Activated CD8-positive, alpha-beta T cell treated with anti-CD3 and anti-CD28 coated beads, Interleukin-2, amount 10 ng/mL, durations not matched to agents 7 days and 5 days (primary cell): ENCODE measurements at places on chromosomes 5 and 9. TPM values are rescaled to one million over a fixed set of nuclear protein-coding genes. Genes with fewer than 3 reads are reported as not detected.

DNA sequence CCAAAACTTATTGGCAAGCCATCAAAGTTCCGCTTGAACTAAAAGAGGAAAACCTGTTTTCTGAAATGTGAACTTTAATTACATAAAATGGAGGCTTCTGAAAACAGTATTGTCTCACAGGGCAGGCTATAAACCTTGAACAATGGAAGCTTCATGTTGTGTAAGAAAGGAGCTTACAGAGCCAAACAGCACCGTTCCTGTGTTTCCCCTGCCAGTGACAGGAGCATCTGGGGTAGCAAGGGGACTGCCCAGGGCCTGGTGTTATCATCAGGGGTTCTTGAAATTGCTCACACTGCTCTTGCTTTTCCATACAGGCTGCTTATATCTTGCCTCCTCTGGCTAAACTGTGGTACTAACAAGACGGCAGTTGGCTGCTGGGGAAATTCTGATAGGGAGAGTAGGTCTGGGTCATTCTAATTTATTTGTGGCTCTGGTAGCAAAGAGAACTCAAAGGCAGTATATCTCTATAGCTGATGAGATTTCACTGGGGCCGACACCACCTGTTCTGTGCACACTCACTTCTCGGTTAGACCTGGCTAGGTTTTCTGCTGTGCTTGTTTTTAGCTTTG is 40.4 kb downstream of the BASP1 start:
- no peak overlapping the region for H3K4me3 ChIP-seq
- no peaks in the 10 kb centered on the region for H3K36me3 ChIP-seq
- DNase-seq: no peak

- no peak overlapping the region for H3K4me3 ChIP-seq
- H3K27me3 ChIP-seq: no peaks in the 10 kb centered on the region
These were observed 611.7 kb upstream of the FTMT start for GRCh38 chr5:121239951-121240350.

- H3K4me1 ChIP-seq: peaks cover 63% of the 10 kb centered on the region
- peak overlapping the region; percentile 65 for H3K27ac ChIP-seq
- peak overlapping the region; percentile 66 for H3K4me3 ChIP-seq
- no peaks in the 10 kb centered on the region for H3K27me3 ChIP-seq
These were observed 7.3 kb downstream of the GPBP1 start for GRCh38 chr5:57181154-57181553.

DNA sequence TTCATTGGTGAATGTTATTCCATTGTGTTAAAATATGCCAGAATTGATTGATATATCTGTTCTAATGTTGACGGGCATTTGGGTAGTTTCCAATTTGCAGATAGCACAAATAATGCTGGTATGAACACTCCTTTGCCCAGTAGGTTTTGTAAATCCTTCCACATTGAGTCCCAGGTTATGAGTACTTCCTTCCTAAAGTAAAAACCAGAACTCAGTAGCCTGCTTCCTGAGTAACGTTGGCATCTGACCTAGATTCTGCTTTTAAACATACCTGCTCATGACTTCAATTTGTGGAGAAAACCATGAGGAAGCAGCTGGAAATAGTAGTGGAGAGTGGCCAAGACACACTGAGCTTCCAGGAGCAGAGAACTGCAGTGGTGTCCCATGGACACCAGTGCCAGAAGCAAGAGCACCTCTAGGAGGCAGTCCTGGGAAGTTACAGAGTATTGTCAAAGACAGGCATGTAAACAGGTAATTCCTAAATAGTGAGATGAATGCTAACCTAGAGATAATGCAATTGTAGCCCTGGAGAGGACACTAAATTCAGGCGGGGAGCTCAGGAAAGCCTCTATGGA is 24.3 kb upstream of the RASGRF2 start:
- H3K36me3 ChIP-seq: no peaks in the 10 kb centered on the region
- H3K4me1 ChIP-seq: peaks cover 6% of the 10 kb centered on the region
- H3K4me3 ChIP-seq: no peak overlapping the region
- DNase-seq: no peak
- no peak overlapping the region for H3K27ac ChIP-seq

- H3K27ac ChIP-seq: no peak overlapping the region
- DNase-seq: no peak
- no peaks in the 10 kb centered on the region for H3K4me1 ChIP-seq
- peaks cover 7% of the 10 kb centered on the region for H3K27me3 ChIP-seq
These were observed 74.5 kb upstream of the PANK3 start for GRCh38 chr5:168653626-168654025.

The CDC26 gene
- total RNA-seq: 26.1 TPM

GRCh38 chr5:109739741-109740728 is 50.3 kb downstream of the MAN2A1 start:
- H3K27me3 ChIP-seq: no peaks in the 10 kb centered on the region
- peaks cover 34% of the 10 kb centered on the region for H3K36me3 ChIP-seq
- no peak overlapping the region for H3K4me3 ChIP-seq
- peak overlapping the region; percentile 25 for H3K27ac ChIP-seq
- H3K4me1 ChIP-seq: peaks cover 20% of the 10 kb centered on the region
- no peak for DNase-seq

The HTR4 gene
- total RNA-seq: not detected

GRCh38 chr9:4082948-4083347 is 216.9 kb downstream of the GLIS3 start:
- H3K4me3 ChIP-seq: no peak overlapping the region
- no peak overlapping the region for H3K27ac ChIP-seq
- no peaks in the 10 kb centered on the region for H3K36me3 ChIP-seq
- no peaks in the 10 kb centered on the region for H3K4me1 ChIP-seq
- H3K27me3 ChIP-seq: peaks cover 5% of the 10 kb centered on the region
- no peak for DNase-seq

- no peak for DNase-seq
- H3K27me3 ChIP-seq: no peaks in the 10 kb centered on the region
- peaks cover 28% of the 10 kb centered on the region for H3K4me1 ChIP-seq
- H3K36me3 ChIP-seq: peaks cover 58% of the 10 kb centered on the region
- H3K4me3 ChIP-seq: no peak overlapping the region
- peak overlapping the region; percentile 25 for H3K27ac ChIP-seq
These were observed 81.1 kb downstream of the SERINC5 start for GRCh38 chr5:80174790-80175189.

DNA sequence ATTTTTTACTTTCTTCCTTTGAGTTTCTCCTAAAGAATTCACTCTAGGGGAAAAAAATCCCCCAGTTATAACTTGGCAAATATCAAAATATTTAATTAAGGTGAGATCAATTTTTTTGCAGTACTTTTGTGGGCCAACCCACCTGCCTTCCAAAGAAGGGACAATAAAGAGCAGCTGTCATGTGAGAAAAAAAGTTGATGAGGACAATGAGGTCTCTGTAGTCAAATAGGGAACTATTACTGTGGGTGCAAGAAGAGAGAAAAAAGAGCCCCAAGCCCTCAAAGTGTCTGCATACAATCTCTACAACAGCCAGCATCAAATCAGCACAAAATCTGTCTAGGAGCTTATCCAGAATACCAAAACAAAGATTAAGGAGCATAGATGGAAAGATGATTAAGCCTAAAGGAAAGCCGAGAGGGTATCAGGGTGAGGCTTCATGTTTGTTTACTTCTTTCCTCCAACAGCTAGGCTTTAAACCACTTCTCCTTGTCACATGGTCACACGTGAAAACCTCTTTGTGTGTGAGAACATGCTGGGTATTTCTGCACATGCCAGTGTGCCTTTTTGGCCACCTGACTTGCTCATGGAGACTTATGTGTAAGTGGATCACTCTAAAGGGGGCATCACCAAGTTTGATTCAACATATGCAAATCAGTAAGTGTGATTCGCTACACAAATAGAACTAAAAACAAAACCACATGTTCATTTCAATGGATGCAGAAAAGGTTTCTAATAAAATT is 19.2 kb upstream of the FYB1 start:
- H3K27me3 ChIP-seq: no peaks in the 10 kb centered on the region
- H3K27ac ChIP-seq: no peak overlapping the region
- DNase-seq: no peak
- H3K4me1 ChIP-seq: peaks cover 8% of the 10 kb centered on the region
- no peak overlapping the region for H3K4me3 ChIP-seq

The SPINK1 gene
- not detected for total RNA-seq

The QSOX2 gene
- 12.6 TPM for total RNA-seq

GRCh38 chr9:75146229-75146628 is 57.9 kb downstream of the OSTF1 start:
- H3K27me3 ChIP-seq: no peaks in the 10 kb centered on the region
- no peak overlapping the region for H3K27ac ChIP-seq
- peaks cover 83% of the 10 kb centered on the region for H3K4me1 ChIP-seq
- no peak overlapping the region for H3K4me3 ChIP-seq
- no peak for DNase-seq

DNA sequence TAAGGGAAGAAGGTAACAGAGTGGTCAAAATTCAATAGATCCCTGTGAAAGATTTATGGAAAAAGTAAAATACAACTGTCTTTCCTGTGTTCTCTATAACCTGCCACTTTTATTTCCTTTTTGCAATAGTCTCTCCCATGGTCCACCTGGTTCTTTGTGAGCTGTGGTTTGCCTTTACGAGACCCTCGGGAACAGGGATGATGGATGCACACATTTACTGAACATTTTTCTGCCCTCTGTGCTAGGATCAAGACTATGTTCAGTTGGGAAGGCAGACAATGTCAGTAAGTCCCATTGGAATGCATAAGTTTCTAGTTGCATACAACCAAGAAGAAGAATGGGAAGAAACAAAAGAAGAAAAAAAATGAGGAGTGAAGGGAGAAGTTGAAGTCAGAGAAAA is 281.2 kb downstream of the TRPM3 start:
- H3K4me3 ChIP-seq: no peak overlapping the region
- H3K36me3 ChIP-seq: no peaks in the 10 kb centered on the region

The FBN2 gene
- total RNA-seq: not detected

DNA sequence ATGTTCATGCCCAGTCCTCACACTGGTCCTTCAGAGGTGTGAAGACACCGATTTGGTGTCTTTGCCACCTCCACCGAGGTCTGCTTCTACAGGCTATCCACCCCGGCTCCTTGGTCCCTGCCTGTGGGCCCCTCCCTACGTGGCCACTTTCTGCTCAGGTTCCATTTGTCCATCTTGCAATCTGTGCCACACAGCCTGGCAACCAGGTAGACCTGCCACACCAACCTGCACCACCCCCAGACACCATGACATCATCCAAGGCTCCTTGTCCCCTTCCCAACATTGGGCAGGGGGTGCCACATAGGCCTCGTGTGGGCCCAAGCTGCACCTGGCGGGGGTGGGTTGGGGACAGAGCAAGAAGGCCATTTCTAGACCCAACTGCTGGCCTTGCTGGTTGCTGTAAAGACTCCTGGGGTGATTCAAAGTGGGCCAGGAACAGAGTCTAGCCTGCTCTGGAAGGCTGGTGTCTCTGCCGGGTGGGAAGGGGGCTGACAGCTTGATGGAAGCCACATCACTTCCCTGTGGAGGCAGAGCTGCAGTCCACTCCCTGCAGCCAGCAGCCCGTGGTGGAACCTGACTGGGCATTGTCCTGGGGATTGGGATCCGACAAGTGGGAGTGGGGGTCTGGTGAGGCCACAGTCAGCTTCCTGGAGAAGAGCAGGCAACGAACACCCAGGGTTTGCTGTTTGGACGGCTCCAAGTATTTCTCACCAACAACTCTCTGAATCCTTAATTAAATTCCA is 65.8 kb upstream of the SLC25A51 start:
- H3K4me1 ChIP-seq: peaks cover 5% of the 10 kb centered on the region
- H3K27me3 ChIP-seq: no peaks in the 10 kb centered on the region
- no peak overlapping the region for H3K27ac ChIP-seq
- no peak for DNase-seq

GRCh38 chr5:170596482-170597044 is 92.7 kb downstream of the KCNIP1 start:
- H3K36me3 ChIP-seq: no peaks in the 10 kb centered on the region
- H3K4me1 ChIP-seq: peaks cover 23% of the 10 kb centered on the region
- no peak overlapping the region for H3K4me3 ChIP-seq
- no peak for DNase-seq
- H3K27me3 ChIP-seq: peaks cover 9% of the 10 kb centered on the region

- H3K4me1 ChIP-seq: peaks cover 4% of the 10 kb centered on the region
- no peak for DNase-seq
- H3K4me3 ChIP-seq: no peak overlapping the region
- no peaks in the 10 kb centered on the region for H3K36me3 ChIP-seq
- H3K27ac ChIP-seq: no peak overlapping the region
These were observed 61.7 kb downstream of the RFX3 start for GRCh38 chr9:3464033-3464638.

The GNG10 gene
- 21.4 TPM for total RNA-seq

The STOML2 gene
- 138 TPM for total RNA-seq

DNA sequence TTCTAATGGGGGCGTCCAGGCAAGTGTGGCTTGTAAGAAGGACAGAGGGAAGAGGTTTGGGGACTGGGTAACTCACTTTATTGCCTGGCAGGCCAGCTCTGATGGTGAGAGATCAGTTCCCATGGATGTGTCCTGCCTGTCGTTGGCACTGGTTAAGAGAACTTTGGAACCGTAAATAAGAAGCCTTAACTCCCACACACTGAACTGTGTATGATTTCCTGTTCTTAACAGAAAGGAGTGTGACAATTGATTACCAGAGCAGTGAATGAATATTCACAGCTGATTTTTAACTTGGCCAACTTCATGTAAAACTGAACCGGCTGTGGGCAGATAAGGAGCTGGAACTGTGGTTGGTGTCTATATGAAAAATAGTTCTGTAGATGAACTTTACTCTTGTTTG is 63.2 kb downstream of the MEGF10 start:
- no peaks in the 10 kb centered on the region for H3K36me3 ChIP-seq
- peaks cover 16% of the 10 kb centered on the region for H3K27me3 ChIP-seq
- DNase-seq: no peak
- H3K27ac ChIP-seq: no peak overlapping the region

- no peak overlapping the region for H3K4me3 ChIP-seq
- peaks cover 2% of the 10 kb centered on the region for H3K27me3 ChIP-seq
- H3K4me1 ChIP-seq: no peaks in the 10 kb centered on the region
- H3K27ac ChIP-seq: no peak overlapping the region
These were observed 10.2 kb downstream of the BTNL8 start for GRCh38 chr5:180908998-180909731.

- H3K4me3 ChIP-seq: no peak overlapping the region
- no peaks in the 10 kb centered on the region for H3K27me3 ChIP-seq
- H3K4me1 ChIP-seq: no peaks in the 10 kb centered on the region
- H3K36me3 ChIP-seq: no peaks in the 10 kb centered on the region
- no peak overlapping the region for H3K27ac ChIP-seq
These were observed 119.9 kb downstream of the NTRK2 start for GRCh38 chr9:84789463-84789830.

The BAAT gene
- not detected for total RNA-seq

DNA sequence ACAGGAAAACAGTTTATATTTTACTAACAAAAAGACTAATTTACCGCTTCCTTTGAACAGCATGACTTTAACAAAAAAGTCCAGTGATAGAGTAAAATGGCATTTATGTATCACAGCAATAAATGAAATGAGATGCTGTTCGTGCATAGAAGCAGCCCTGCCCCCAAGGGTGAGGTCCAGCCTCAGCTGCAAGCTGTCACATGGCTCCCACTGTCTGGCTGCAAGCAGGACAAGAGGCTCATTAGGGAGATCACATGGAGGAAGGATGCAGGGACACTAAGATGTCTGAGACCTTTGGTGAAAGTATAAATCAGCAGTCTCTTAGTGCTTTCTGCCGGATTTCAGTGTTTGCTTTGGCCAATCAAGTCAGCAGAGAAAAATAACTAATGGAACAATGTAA is 23.0 kb downstream of the GDNF start:
- H3K4me1 ChIP-seq: no peaks in the 10 kb centered on the region
- DNase-seq: no peak
- H3K27me3 ChIP-seq: no peaks in the 10 kb centered on the region
- H3K27ac ChIP-seq: no peak overlapping the region
- H3K36me3 ChIP-seq: no peaks in the 10 kb centered on the region
- H3K4me3 ChIP-seq: no peak overlapping the region
